ENCODE measurements at places on chromosomes 3 and 15.
A peak's percentile ranks its signal among the peaks of the same experiment; 100 is the strongest.

- DNase-seq = peak; percentile 57
Observed at GRCh38 chr3:185176750-185177359, 24.0 kb upstream of the C3orf70 start.

DNA sequence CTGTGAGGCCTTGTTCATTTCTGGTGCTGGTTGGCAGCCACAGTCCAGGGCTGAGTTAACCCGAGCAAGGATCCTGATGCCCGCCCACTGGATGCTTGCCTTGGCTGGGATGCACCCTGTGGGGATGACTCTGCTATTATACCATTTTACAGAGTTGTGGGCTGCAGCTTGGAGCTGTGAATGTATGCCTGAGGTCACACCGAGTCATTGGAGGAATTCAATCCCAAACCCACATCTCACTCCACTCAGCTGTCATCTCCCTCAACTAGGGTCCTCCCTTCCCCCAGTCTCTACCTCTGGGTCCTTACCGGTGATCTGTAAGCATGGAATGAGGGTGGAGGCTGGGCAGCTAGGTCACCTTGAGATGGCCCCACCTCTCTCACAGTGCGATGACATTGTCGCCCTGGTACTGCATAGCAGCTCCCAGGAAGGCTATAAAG lies 22.1 kb downstream of the MAPKAPK3 start:
- peak; percentile 33 for DNase-seq

GRCh38 chr3:43372809-43373559 lies 86.6 kb downstream of the SNRK start:
- no peak for DNase-seq

- no peak for DNase-seq
Observed at GRCh38 chr15:95609096-95609495, 721.4 kb upstream of the NR2F2 start.

DNA sequence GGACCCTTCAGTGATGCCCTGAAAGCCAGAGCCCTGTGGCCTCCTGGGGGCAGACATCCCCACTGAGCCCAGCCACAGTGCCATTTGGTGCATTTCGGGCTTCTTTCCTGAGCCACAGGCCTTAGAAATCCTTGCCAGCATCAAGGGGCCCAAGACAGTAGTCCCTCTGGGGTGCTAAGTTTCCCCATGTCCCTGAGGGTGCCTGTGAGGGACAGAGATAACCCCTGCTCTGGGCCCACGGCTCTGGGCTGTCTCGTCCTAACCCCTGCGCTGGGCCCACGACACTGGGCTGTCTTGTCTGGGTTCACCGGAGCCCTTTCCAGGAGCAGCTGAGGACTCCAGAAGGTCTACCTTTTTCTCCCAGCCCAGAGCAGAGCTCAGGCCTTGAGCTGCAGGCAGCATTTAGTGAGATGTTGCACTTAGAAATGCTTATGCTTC lies 45.1 kb upstream of the FGD5 start:
- DNase-seq = no peak

GRCh38 chr3:127467391-127467790 lies 123.1 kb downstream of the TPRA1 start:
- no peak for DNase-seq

- no peak for DNase-seq
Observed at GRCh38 chr15:90711418-90711824, 5.7 kb upstream of the BLM start.

DNA sequence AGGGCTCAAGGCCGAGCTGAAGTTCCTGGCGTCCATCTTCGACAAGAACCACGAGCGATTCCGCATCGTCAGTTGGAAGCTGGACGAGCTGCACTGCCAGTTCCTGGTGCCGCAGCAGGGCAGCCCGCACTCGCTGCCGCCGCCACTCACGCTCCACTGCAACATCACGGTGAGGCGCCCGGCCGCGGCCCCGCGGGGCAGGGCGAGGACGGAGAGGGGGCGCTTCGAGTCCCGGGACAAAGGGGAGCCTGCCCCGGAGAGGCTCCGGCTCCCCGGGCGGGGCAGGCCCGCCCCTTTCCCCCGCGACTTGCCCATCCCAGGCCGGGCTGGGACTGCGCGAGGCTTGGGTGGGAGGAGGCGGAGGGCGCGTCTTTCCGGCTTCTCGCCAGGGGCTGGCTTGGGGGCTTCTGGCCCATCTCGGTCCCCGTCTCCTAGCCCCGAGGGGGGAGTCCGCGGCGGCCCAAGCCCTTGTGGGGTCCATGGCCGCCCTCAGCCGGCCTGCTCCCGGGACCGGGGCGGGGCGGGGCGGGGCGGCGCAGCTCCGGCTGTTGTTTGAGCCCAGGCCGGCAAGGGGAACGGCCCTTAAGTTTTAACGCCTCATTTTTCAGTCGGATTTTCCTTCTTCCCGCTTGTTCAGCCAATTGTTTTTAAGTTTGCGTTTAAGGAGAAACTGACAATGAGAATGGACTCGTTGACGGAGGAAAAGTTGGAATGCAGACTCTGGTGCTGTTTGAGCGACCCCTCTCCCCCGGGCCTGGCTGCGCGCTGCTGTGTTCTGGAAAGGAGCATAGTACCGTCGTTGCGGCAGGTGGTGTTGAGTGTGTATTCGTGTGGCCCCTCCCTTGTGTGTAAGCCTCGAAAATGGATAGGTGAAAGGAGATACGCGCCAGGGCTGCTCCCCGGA lies 683 bp downstream of the UBE2Q2 start:
- DNase-seq = peak; percentile 58

GRCh38 chr15:51702710-51703109 lies 21.4 kb downstream of the SCG3 start:
- no peak for DNase-seq

- DNase-seq = peak; percentile 70
Observed at GRCh38 chr15:25886498-25887140, 23.5 kb upstream of the ATP10A start.

- DNase-seq = no peak
Observed at GRCh38 chr3:129245141-129245540, 4.3 kb upstream of the COPG1 start.

DNA sequence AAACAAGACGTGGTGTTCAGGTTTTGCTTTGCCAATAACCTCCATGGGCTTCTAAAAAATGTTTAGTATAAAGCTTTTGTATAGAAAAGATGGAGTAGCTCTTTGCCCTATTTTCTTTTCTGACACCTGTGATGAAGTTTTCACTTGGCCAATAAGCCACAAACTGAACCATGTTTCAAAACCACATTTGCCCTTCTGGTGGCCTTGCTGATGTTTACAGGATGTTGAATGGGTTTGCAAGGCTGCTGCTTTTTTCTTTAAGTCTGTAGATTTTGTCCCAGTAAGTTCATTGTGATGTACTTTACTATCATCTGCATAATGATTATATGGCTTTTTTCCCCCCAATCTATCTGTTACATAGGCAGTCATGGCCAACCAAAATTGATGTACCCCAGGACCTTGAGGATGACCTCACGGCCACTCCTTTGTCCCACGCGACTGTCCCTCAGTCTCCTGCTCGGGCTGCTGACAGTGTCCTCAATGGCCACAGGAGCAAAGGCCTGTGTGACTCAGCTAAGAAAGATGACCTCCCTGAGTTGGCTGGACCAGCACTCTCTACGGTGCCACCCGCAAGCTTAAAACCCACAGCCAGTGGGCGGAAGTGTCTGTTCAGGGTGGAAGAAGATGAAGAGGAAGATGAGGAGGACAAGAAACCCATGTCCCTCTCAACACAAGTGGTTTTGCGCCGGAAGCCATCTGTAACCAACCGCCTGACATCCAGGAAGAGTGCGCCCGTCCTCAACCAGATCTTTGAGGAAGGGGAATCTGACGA lies 60.8 kb downstream of the SNRK start:
- peak; percentile 54 for DNase-seq

- DNase-seq = no peak
Observed at GRCh38 chr3:126289096-126289495, 68.1 kb downstream of the KLF15 start.

DNA sequence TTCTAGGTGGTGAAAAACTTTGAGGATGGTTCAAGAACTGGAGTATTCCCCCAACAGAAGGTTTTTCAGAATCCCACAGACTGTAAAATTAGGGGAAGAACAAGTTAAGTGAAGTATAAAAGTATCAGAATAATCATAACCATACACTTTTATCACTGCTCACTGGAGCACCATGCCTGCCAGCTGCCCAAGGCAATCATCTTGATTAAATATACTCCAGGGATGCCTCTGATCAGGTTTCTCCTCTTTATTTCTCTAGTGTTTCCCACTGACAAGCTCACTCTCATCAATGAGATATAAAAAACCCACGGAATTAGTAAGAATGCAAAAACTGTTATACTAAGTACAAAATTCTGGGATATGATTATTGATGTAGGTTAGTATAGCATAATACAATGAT lies 108.0 kb downstream of the STAG1 start:
- no peak for DNase-seq

DNA sequence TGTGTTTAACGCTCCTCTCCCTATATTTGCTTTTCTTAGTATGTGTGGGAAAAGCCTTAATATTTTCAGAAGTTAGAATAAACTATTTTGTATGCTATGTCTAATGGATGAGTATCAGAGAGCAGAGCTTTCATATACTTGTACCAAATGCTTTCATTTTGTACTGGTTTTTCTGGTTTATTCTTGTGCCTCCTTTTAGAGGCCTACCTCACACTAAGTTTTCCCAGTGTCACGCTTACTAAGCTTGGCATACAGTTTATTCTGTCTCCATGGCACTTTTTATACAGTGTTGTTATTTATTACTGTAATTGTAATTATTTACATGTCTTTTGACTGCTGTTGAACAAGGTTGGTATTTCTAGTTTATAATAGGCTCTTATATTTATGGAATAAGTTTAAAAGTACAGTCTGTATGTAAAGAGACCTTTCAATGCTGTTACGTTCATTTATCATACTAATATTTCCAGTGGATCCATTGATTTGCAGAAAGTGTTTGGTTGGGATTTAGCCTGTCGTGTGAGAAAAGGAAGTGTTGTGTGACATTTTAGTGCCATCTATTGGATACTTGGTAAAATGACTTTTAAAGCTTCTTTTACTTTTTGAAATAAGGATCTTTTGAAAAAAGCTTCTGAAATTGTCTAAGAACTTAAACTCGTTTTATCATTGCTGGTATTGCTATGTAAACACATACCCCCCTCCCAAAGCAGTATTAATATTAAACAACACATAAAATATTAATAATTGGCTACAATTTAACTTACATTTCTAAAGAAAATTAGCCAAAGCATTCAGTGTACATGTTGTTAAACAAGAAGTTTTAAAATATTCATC lies 5.2 kb upstream of the EBLN2 start:
- DNase-seq = peak; percentile 81

GRCh38 chr15:72153269-72154000 lies 35.2 kb downstream of the SENP8 start:
- DNase-seq = no peak

- DNase-seq = no peak
Observed at GRCh38 chr15:26572602-26573350, 200.1 kb downstream of the GABRB3 start.

GRCh38 chr3:23648326-23648995 lies 157.3 kb upstream of the UBE2E1 start:
- peak; percentile 66 for DNase-seq

DNA sequence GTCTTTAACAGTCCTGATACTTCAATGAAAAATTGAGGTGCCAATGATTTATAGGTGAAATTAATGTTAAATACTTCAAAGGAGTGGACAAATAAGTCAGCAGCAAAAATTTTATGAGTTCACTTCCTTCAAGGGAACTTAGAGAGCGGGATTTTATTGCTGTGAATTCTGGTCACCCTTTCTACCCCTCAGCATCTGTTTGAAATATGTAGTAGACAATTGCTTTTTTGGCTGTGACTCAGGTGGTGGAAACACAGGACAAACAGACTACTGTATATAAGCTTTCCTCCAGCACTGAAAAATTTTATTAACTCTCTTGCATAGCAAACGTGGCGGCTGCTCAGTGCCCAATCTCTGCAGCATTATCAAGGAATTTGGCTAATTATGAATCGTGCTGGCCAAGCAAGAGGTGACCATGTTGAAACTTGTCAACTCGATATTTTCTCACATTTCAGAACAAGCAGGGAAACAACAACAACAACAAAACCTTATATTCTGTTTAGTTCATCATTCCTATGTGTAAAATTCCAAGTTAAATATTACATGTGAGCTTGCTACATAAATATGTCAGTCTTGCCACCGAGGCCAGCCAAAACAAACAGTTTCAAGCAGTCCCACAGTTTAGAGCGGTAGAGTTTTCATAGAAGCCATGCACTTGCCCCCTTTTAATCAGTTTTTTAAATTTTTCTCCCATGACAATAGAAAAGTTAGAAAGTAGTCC lies 420.2 kb downstream of the FOXP1 start:
- peak; percentile 47 for DNase-seq

- DNase-seq = no peak
Observed at GRCh38 chr15:62709261-62709660, 333.3 kb upstream of the TPM1 start.

GRCh38 chr15:44584162-44584749 lies 47.3 kb downstream of the EIF3J start:
- DNase-seq = peak; percentile 21

DNA sequence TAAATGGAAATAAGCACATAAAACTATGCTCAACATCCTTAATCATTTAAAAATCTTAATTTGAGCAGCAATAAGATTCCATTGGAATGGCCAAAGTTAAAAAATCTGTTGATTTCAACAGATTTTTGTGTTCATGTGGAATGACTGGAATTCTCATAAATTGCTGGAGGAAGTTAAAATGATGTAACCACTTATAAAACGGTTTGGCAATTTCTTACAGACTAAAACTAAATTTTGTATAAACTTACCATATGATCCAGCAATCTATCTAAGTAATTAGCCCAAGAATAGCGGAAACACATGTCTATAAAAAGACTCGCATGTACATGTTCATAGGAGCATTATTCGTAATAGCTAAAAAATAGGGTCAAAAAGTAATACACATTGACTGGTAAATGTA lies 1713.6 kb downstream of the SI start:
- no peak for DNase-seq

All from fibroblast of lung (primary cell).